ENCODE measurements at places on chromosomes 4 and X.

- DNase-seq = no peak
Observed at GRCh38 chr4:52659722-52660261, 691 bp upstream of the USP46 start.

DNA sequence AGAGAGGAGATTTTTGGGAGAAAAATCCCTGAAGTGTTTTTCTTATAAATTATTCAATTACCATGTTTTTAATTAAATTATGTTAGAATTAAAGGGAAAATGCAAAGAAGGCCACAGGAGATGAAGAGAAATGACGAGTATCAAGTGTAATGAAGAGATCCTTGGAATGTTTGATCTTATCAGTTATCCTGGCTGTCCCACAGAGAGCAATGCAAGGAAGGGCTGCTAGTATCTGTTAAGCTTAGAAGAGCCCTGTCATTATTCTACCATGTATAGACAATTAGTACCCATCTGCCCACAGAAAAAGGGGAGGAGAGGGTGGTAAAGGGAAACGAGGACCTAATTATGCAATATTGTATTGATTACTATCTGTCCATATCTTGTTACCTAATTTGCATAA, 257.1 kb downstream of the BANK1 start:
- DNase-seq = no peak

DNA sequence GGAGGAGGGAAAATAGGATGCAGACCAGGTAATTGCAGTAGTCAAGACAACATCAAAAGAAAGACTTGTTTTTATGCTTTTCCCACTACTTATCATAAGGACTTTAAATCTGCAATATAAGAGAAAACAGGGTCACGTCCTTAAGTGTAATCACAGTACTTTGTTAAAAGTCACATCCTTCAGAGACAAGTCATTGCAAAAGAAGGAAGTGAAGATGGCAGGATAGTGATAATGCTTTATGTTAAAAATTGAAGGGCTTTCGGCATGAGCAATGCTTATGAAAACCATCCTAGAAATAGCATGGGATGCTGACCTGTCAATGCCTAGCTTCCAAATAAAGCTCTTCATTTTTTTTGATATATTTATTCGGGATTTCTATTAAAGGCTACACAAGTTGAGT, 110.2 kb upstream of the TENM3 start:
- no peak for DNase-seq

- no peak for DNase-seq
Observed at GRCh38 chrX:56762707-56763555, 33.9 kb downstream of the NBDY start.

DNA sequence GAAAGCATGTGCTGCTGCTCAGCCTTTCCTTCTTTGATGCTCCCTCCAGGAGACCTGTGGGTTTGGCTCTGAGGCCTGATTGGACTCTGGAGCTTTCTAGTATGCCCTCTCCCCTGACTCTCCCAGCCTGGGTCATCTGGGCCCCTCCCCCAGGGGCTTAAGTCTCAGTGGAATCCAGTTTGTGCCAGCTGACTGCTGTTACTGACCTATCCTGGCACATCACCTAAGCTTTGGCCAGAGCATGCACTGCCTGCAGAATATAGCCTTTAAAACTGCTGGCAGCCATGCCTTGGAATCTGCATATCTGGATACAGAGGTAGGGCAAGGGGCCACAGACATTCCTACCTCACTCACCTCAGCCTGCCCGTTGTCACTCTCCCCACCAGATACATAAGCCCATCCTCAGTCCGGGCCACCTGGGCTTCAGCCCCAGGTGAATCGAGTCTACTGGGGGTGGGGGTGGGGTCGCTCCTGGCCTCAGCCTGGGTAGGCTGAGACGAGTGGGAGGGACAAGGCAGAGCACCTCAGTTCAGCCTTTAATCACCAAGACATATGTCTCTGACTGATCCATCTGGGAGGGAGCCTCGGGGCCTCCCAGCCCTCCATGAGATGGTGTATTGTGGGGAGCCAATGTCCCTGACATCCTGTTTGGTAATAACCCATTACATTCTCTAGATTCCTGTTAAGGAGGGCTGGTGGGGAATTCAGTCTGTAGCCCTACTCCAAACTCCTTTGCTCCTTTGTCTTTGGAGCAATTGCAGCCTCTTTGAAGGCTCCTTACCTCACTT, 61.2 kb downstream of the STARD8 start:
- DNase-seq = no peak

GRCh38 chrX:54029529-54030143, 14.6 kb downstream of the PHF8 start:
- no peak for DNase-seq

GRCh38 chr4:1576304-1576960, 107.7 kb downstream of the FAM53A start:
- no peak for DNase-seq

DNA sequence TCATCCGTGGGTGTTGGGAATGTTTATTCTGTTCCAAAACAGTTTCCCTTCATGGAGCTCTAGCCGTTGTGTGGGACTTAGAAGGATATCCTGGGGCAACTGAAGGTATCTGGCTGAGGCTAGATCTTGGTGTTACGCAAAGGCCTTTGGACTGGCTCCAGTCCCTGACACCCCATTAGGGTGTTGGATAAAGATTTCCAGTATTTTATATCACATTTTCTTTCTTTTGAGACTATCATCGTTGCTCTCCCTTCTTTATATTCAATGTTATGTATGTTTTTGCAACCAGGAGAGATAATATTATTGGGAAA, 103.0 kb downstream of the TECRL start:
- no peak for DNase-seq

DNA sequence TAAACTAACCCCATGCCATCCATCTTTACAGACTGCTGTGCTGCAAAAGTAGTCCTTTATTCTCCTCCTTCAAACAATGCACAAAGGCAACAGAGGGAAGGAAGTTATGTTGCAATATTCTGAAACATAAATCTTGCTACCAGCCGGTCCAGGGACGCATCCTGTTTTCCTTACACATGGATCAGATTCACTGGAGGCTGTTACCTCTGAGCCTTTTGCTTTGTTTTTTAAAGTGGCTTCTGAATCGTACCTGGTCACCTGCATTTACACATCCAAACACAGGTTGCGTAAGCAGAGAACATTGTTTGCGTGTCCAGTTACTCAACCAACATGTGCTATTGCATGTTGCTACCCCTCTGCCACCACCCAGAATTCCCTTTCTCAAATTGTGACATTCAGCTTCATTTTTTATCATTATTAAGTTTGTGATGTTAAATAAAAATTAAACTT, 8.8 kb downstream of the PPARGC1A start:
- no peak for DNase-seq

Measured in HFF-Myc (cell line).